ENCODE measurements at places on chromosomes 5 and 9.

- peak; percentile 38 for DNase-seq
Observed at GRCh38 chr5:54611290-54611951, 93.9 kb downstream of the SNX18 start.

- no peak for DNase-seq
Observed at GRCh38 chr5:3007577-3007976, 256.1 kb upstream of the IRX2 start.

DNA sequence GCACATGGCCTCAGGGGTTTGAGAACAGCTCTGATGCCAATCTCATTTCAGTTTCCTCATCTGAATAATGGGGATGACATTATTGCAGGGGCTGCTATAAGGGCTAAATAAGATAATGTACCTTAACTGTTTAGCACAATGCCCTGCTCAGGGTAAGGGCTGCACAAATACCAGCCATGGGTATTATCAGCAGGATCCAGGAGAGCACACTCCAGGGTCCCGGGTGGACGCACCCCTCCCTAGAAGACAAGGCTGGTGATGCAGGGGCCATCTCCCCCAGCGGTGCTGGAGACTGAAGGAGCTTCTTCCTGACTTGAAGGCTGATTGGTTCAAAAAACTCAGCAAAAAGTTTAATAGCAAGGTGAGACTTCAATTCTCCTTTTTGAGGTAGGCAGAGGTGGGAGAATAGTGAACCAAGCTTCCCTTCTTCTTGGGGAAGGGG lies 2.7 kb upstream of the CXXC5 start:
- no peak for DNase-seq

GRCh38 chr9:95989297-95989696 lies 113.8 kb downstream of the ERCC6L2 start:
- DNase-seq, result peak; percentile 10

GRCh38 chr5:136053336-136054141 lies 24.8 kb downstream of the TGFBI start:
- DNase-seq, result peak; percentile 99

DNA sequence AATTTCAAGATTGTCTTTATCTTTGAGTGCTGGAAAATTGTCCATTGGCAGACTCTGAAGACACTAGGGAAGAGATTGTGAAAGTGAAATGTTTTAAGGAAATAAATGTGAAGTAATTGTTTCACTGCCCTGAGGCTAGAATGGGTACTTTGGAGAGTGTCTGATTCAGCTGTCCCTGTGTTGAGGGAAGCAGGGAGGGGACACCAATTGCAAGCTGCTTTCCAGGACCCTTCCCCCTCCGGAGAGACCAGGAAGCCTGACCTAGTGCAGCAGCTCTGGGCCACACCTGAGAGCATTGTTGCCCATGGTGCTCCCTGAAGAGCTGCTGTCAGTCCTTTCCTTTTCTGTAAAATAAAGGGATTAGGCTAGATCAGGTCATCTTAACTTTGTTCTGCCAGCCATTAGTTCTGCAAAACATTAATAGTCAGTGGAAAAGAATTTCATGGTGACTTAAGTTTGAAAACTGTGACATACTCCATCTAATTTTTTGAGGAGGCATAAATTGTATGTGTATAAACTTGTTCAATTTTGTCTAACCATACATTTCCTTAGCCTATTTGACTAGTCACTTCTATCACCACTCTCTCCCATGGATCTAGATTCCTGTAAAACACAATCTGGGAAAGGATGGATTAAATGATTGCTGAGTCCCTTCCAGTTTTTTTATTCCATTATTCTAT lies 18.8 kb downstream of the MAP1B start:
- DNase-seq, result peak; percentile 49

GRCh38 chr9:2026220-2026997 lies 11.3 kb downstream of the SMARCA2 start:
- no peak for DNase-seq

- no peak for DNase-seq
Observed at GRCh38 chr9:107363516-107364152, 80.6 kb downstream of the RAD23B start.

DNA sequence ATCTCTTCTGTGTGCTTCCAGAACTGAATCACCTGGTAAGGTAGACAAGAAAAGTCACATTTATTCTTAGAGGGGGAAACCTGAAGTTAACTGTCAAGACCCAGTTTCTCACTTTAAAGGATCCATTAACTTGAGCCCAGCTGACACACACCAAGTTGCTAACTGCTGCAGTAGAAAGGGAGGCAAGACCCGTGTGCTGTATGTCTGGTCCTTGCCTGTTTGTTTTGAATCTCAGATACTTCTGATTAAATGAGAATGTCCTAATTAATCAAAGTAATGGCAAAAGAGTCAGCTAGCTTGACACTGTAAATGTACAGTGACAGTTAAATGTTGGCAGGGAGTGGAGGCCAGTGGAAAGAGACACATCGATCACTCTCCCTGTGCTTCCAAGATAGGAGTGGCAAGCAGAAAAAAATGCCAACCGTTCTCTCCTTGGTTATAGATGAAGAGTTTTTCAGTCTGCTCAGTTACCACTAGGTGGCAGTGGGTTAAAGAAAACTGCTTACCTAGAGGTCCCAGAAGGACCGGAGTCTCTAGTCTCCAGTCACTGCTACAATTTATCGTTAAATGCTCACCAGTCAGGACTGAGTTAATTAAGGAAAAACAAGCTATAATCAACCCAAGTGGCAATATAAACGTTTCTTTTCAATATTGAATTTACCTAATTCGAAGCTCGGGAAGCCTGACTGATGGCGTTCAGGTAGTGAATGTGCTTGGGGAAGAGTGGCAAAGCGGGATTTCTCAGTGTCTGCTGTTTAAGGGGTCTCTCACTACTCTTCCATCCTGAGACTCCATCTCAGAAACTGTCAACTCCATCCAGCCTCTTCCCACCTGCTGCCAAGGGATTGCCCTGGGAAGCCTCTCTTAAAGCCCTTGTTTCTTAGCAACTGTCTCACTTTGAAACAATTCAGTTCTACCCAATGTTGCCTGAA lies 18.4 kb downstream of the LSM11 start:
- DNase-seq, result peak; percentile 78

DNA sequence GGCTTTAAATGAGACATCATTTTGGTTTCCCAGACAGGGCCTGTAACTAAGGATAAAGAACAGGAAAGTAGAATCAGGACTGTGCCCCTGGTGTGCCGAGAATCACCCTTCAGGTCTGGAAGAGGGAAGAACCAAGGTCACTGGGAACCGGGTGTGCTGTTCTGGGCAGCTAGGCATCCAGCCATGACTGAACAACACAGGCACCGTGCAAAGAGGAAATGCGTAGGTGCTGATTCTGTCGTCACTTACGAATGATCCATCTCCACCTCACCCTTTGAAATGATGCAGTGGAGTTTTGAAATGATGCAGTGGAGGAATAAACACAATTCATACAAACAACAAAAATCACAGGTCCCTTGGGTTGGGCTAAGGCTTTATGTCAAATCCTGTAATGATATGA lies 64.4 kb downstream of the MAP1B start:
- DNase-seq, result no peak

DNA sequence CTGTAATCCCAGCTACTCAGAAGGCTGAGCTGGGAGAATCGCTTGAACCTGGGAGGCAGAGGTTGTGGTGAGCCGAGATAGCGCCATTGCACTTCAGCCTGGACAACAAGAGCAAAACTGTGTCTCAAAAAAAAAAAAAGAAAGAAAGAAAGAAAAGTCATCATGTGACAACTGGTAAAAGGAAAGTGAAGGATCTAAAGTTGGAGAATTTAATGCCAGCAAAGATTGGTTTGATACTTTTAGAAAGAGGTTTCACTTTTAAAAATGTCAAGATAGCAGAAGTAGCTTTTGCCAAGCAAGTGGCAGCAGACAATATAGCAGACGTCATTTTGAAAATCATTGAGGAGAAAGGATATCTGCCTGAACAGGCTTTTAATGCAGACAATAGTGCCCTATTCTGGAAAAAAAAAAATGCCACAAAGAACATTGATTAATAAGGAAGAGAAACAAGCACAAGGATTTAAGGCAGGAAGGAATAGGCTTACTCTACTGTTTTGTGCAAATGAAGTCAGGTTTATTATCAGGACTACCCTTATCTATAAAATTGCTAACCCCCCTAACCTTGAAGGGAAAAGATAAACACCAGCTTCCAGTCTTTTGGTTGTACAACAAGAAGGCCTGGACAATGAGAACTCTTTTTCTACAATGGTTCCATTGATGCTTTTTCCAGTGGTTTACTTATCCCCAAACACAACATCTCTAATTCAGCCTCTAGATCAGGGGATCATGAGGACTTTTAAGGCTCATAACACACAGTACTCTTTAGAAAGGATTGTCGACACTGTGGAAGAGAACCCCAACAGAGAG lies 12.0 kb downstream of the PKD2L2 start:
- no peak for DNase-seq

DNA sequence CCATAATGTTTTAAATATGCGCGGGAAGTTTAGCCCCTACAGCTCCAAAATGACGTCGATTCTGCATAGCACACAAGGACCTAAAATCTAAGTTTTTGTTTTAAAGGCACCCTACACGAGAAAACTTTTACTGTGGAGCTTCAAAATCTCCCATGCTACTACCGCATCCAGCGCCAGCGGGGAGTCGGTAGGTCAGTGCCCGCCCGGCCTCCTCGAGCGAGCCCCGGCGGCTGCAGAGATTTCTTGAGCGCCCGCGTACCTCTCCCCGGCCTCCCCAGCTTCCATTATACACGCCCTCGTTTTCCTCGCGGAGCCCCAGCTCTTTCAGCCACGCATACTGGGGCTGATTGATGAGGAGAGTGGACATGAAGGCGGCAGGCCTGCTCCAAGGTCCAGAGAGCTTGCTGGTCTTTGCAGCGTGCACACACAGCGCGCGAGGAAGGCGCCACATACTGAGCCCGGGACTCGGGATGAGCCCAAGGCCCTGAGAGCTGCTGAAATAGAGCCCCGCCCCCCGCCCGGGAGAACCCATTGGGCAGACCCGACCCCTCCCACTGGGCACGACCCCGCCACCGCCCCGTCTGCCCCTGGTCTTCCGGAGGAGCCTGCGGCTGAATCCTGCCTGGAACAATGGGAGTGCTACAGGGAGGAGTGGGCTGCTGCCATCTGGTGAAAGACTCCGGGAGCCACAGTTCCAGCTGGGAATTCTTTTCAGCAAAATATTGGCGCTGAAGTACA lies at the start of gene ALDH7A1:
Gene ALDH7A1, minus strand, starts transcription at position 472 of the 738 bp plus-strand sequence. Its CDS starts 21 bp downstream, at position 451.
- peak; percentile 96 for DNase-seq

GRCh38 chr5:126311766-126312165 lies 111.4 kb upstream of the GRAMD2B start:
- no peak for DNase-seq

GRCh38 chr5:56522960-56523359 lies 289.8 kb upstream of the ANKRD55 start:
- no peak for DNase-seq

GRCh38 chr5:151115272-151115905 lies 34.6 kb upstream of the TNIP1 start:
- DNase-seq, result peak; percentile 78

GRCh38 chr9:134988706-134989105 lies 71.0 kb upstream of the FCN1 start:
- no peak for DNase-seq

DNA sequence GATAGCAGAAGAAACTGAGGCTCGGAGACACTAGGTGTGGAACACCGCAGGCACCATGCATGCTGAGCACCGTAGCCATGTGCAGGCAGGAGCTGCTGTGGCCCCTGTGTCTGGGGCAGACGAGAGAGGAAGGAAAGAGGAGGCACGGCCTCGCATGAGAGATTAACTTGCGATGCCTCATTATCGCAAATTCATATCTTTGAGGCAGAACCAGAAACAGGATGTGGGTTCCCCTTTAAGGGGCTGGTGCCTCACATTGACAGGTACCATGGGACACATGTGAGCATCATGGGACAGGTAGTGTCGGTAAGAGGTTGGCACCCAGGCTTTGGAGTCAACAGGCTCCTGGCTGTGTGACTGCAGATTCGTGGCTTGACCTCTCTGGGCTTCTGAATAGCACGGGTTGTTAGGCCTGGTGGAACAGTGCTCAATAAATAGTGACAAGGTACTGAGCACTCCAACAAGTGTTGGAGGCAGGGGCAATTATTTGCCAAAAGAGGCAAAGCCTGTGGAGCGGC lies 40.8 kb downstream of the NAIF1 start:
- DNase-seq, result no peak

DNA sequence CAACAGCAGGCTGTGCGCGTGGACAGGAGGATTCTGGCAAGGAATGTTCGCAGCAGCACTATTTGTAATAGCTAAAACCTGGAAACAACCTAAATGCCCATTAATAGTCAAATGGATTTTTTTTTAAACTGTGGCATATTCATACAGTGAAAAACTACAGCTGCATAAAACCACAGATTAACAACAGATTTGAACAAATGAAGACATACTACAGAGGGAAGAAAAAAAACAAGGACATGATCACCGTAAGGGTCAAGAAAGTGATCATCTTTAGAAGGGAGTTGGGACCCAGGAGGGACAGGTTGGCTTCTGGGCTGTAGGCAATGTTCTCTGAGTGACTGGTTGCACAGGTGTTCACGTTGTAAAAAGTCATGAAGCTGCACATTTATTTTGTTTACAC lies 1.2 kb upstream of the TMOD1 start:
- DNase-seq, result no peak

GRCh38 chr5:180873615-180874520 lies 12.8 kb upstream of the ZFP62 start:
- DNase-seq, result peak; percentile 60

- no peak for DNase-seq
Observed at GRCh38 chr9:2984491-2984890, 140.6 kb upstream of the PUM3 start.

DNA sequence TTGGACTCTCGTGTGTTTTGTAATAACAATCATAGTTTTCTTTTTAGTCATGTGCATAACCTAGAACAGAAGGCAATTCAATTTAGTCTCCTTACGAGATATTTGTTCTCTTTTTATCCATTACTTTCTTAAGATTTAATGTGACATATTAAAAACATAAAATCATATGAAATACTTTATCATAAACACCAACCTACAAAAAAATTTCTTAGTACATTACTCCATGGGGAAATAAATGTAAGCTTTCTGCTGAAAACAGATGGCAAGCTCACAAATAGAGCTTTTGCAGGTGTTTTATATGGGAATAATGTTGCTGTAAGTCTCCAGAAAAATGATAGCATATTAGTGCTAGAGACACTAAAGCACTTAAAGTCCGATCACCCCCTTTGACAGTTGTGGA lies 1035.2 kb upstream of the ARRDC3 start:
- no peak for DNase-seq

All from ELR (cell line).